Activated CD4-positive, alpha-beta T cell treated with anti-CD3 and anti-CD28 coated beads, Interleukin-2, amount 50 U/mL, for 1 hour (primary cell): ENCODE measurements at places on chromosomes 1 and 21.

- no peak for DNase-seq
Measured at GRCh38 chr1:161199506-161200139, 769 bp upstream of the ADAMTS4 start.

GRCh38 chr1:241460098-241460873, 59.3 kb downstream of the FH start:
- no peak for DNase-seq

DNA sequence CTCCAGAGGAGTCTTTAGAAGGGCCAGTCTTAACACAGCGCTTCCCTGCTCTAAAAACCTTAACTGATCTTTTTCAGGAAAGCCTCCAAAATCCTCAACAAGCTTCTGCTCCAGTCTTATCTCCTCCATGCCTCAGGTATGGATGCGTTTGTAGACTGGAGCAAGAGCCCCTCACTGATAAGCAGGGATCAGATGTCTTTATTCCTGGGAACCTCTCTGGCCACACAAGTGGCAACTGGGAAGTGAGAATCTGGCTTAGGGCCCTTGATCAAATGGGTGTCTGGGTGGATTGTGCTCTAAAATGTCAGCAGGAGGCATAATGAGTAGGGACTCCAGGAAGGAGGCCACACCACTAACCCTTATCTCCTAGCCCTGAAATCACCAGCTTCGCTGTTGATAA, 1.4 kb downstream of the ZBTB8A start:
- DNase-seq: no peak

- no peak for DNase-seq
Measured at GRCh38 chr1:174364996-174365736, 82.6 kb upstream of the GPR52 start.

DNA sequence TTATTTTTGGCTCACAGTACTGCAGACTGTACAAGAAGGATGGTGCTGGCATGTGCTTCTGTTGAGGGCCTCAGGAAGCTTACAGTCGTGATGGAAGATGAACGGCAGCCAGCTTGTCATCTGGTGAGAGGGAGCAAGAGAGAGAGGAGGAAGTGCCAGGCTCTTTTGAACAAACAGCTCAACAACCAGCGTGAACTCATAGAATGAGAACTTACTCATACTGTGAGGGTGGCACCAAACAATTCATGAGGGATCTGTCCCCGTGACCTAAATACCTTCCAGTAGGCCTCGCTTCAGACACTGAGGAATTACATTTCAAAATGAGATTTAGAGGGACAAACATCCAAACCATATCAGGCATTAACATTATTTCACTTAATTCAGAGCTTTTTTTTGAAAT, 84.7 kb downstream of the PKN2 start:
- no peak for DNase-seq

DNA sequence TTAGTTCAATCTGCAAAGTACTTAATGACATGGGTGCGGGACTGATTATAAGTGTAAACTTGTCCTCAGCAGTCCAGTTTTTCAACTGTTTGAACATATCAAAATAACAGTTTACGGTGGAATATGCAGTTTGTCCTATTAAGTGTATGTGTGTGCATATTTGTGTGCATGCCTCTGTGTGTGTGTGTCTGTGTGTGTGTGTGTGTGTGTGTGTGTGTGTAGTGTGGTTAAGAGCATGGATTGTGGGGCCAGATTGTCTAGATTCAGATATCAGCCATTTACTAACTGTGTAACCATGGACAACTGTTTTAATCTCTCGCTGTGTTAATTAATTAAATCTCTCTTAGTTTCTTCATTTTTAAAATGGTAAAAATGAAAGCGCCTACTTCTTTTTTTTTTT, 39.0 kb downstream of the NEXN start:
- DNase-seq: no peak

- DNase-seq: no peak
Measured at GRCh38 chr1:13900583-13900982, 200.6 kb downstream of the PRDM2 start.

DNA sequence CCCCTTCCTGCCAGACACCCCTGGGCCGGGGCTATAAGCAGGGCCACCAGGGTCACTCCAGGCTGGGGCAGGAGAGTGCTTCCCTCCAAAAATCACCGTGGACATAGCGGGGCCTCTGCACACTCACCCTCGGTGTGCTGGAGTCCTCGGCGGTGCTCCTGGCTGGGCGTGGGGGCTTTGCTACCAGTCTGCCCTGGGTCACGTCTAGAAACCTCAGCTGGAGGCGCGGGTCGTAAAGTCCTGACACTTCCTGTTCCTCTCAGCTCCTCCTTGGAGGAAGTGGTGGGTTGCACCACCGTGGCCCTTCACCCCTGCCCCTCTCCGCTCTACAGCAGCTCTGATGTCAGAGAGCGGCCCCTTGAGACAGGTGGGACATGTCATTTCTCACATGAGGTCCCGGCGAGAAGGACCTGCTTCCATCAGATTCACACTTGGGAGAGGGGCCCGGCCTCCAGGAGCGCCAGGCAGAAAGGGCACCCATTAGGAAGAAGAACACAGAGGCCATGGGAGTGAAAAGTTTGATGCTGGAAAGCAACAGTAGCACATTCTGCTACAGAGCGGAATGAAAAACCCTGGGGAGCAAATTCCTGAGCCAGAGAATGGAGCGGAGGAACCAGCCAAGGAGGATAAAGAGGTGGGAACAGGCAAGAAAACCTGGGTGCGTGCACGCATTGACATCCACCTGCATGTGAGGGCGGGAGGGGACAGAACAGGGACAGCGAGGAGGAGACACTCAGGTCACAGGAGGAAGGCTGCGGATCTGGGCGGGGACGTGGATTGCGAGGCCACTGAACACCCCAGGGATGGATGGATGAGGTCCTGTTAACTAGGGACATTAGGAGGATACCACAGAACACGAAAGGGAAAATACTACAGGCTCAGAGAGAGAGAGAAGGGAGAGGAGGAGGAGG, at the start of gene ITGB2:
Gene ITGB2, minus strand, starts transcription at position 206 of the 911 bp plus-strand sequence. CDS start 10,117 bp downstream, outside the sequence.
- peak; percentile 36 for DNase-seq

DNA sequence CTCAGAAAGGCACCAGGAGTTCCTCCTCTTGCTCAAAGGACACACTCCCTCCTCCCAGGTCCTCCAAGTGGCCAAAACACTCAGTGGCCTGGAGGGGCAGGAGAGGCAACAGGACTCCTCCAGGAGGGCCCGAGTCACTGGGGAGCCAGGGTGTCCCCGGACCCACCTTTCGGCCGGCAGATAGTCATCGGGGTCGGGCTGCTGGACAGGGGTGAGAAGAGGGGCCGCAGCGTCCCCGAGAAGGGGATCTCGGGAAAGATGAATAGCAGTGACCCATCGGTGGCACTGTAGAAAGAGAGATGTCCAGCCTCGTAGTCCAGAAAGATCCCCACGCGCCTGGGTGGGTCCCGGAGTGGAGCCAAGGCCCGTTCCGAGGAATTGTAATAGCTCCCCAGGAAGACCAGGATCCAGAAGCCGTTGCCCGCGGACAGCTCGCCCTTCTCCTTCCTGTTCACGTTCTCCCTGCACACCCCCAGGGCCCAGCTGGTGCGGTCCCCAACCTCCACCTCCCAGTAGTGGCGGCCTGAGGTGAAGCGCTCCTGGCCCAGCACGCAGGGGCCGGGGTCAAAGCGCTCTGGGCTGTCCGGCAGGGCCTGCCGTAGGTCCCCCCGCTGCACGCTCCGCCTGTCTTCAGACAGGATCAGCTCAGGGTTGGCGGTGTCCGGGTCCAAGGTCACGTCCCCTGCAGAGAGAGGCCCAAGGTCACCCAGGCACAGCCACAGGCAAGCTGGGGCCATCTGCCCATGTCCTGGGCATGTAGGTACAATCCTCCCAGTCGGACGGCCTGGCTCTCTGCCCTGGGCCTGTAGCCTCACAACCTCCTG, 11.9 kb downstream of the TRIM11 start:
- DNase-seq: no peak

DNA sequence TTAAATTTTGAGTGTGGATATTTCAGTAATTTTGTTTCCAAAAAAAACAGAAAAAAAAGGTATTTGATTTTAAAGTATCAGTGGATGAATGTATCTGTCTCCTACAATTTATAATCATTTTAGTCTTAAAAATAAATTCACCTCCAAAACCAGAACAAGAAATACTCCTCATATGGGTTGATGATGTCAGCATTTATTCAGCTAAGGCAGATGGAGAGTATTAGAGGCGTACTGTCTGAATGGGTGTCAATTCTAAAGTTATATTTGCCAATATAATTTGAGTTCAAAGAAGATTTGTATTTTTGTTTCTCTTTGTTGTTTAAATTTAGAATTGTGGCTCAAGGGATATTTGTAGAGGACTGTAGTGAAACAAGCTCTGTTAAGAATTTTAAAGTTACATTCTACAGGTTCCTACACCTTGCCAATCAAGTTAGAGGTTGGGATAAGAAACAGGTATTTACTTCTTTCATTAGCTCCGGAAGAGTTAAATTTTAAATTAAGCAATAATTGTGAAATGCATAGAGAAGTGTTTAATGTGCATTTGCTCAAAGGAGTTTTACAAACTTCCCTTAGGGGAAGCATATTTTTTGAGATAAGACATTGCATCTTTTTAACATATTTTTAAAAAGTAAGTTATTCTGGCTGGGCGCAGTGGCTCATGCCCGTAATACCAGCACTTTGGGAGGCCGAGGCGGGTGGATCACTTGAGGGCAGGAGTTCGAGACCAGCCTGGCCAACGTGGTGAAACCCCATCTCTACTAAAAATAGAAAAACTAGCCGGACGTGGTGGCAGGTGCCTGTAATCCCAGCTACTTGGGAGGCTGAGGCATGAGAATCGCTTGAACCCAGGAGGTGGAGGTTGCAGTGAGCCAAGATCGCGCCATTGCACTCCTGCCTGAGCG, 1.2 kb downstream of the PLA2G4A start:
- no peak for DNase-seq

- peak; percentile 18 for DNase-seq
Measured at GRCh38 chr1:168234846-168235547, 9.2 kb downstream of the SFT2D2 start.

DNA sequence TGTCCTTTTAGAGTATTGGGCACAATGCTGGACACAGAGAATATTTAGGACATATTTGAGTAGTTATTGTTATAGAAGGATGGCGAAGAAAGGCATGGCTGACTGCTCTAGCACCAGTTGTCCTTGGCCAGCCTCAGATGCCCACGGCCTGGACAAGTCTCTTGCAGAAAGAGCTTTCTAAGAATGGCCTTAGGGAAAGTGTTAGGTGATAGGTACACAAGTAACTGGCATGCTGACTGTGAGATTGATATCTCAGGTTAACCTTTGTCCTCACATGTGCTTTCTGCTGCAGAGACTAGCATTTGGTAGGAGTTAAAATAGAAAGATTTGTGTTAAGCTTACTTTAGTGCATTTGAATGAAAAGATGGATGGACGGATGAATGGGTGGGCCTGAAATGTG, 10.1 kb downstream of the SFT2D2 start:
- DNase-seq: no peak
